HS-27A (cell line): ENCODE measurements at places on chromosomes 3 and 15.

- DNase-seq: no peak
Observed at GRCh38 chr3:10529809-10530208, 24.4 kb upstream of the ATP2B2 start.

- no peak for DNase-seq
Observed at GRCh38 chr15:55457401-55458022, 49.2 kb downstream of the PIERCE2 start.

DNA sequence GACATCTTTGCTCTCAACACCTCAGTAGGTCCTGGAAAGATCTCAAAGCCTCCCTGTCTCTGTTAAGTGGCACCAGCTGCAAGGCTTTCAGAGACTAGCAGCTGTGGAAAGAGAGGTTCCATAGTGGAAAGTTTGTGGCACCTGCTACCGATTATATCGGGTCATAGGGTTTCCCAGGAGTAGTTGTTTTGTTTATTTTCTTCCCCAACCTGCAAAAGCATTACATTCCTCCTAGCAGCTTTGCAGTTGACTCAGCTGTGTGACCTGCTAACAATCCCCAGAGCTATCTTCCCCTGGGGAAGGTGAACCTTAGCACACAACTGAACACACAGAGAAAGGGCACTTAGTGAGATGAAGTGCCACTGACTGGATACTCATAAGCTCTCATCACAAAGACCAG, 598.9 kb upstream of the GRM7 start:
- no peak for DNase-seq

- DNase-seq: no peak
Observed at GRCh38 chr15:50055750-50056157, 63.3 kb downstream of the ATP8B4 start.

DNA sequence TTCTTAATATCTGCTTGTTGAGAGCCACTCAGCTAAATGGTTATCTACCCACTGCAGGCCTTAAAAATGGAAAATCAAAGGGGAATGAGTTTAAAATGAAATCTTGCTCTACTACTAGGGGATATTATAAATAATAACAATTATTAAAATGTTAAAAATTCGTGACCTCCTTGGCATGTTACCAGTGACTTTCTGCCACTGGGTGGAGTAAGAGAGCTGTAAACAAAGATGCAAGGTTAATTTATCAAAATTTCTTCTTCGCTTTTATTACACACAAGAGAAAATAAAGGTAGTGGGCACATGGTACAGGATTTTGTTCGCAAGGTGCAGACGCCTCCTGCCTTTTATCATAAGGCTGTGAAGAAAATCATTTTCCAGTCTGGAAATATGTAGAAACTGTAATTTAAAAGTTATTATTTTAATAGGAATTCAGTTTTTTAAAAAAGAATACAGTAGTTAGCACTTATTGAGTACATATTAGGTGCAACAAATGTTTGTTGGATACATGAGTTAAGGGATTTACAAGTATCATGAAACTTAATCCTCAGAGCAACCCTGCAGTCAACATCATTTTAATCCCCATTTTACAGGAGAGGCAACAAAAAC, 272.6 kb downstream of the SUCLG2 start:
- DNase-seq: no peak

DNA sequence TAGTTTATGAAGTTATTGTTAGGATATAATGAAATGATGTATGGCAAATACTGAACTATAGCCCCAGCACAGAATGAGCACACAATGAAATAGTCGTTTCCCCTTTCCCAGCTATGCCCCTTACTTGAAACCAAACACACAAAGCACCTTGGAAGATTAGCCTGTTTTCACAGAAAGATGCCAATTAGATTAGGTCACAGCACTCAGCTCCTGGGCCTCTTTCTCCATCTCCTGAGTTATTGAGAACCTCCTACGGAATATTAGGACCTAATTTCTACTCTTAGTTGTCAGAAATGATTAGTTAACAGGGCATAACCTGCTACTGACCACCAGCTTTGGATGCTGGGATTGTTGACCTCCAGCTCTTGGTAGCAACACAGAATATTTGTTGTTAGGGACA, 269.4 kb upstream of the ROPN1 start:
- no peak for DNase-seq

DNA sequence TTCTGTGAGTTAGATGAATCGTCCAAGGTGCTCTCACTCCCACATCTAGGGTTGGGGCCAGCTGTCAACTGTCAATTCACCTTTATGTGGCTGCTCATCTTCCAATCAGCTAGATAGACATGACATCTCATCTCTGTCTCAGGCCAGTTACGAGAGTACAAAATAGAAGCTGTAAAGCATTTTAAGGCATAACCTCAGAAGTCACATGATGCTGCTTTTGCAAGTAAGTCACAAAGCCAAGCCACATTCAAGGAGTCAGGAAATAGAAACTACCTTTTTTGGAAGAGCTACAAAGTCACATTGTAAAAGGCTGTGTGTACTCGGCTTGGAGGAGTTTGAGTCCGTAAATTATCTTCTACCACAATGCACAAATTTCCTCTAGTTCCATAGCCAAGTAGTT, 5.1 kb upstream of the CCR1 start:
- DNase-seq: no peak

DNA sequence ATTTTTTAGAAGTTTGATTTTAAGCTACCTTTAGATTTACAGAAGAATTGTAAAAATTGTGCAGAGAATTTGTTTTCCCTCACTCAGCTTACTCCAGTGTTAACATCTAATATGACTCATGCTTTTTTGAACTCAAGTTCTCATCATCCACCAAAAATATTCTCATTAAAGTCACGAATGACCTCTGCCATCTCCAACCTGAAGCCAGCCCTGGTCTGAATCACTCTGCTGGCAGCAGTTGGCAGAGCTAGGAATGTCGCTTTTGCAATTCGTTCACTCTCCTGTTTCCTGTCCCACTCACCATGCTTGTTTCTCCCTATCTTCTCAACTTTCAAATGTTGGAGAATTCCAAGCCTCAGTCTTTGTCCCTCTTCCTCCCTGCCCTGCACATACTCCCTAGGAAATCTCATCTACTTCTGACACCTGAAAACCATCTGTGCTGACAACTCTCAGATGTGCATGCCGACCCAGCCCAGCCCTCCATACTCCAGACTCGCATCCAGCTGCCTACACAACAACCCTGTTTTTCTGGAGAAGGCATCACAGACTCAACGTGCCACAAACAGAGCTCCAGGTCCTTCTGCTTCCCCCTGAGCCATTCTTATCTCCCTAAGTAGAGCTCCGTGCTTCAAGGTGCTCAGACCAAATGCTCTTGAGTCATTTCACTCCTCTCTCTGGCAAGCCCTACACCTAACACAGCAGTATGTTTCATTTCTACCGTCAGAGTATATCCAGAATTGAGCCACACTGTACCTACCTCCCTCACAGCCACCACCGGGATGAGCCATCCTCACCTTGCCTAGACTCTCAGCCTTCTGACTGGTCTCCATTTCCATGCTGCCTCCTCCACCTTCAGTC, 24.9 kb downstream of the PRR23E start:
- DNase-seq: peak; percentile 29

GRCh38 chr15:88072598-88073390, 183.7 kb downstream of the NTRK3 start:
- no peak for DNase-seq

- peak; percentile 14 for DNase-seq
Observed at GRCh38 chr3:182618981-182619591, 174.2 kb upstream of the ATP11B start.

- DNase-seq: no peak
Observed at GRCh38 chr3:116835658-116836057, 126.1 kb downstream of the TUSC7 start.

GRCh38 chr3:101253396-101253795, 67.0 kb downstream of the IMPG2 start:
- DNase-seq: no peak

DNA sequence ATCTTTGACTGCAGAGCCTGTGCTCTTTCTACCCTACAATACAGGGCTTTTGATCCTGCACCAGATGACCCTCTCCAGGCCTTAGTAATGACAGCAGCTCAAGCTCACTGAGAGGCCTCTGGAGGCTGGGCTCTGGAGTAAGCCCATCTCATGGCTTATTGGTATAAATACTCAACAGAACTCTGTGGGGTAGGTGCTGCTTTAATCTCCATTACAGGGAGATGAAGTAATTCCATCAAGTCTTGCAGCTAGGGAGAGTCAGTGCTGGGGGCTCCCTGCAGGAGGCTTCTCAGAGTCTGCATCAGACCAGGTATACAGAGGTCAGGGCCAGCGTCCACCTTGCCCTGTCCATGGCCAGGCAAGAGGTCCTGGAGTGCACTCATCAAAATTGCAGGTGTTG, 89.2 kb upstream of the SLC6A11 start:
- no peak for DNase-seq

DNA sequence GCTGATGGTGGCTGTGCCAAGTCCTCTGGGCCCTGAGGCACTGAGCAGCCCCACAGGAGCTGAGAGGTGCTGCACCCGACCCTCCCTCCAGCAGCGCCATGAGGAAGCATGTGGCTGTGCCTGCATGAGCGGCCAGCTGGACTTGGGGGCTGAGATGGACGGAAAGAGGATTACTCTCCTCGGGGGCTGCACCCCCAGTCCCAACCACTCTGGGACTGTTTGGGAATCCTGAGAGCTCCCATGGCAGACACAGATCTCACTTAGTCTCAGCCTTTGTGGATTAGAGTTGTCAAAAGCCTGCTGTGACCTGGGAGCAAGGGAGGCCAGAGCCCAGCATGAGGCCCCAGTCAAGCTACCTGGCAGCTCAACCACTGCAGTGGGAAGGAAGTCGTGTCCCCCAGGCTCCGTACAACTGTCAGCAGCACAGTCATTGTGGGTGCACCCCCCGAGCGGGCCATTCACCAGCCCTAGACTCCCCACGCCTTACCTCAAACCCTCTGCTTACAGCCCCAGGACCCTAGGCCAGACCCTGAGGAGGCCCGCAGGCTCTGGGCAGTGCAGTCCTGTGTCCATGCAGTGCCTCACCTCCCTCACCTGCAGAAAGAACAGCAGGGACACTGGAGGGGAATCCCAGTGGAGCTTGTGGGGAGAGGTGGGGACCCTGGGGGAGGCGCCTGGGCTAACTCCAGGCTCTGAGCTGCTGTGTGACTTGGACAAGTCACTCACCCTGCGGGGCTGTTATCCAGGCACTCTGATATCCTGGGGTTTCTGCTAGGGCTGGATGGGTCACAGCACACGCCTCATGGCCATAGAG, 17.1 kb downstream of the PRR23E start:
- DNase-seq: no peak
